ENCODE measurements at places on chromosomes 13 and 19. TPM values are rescaled to one million over a fixed set of nuclear protein-coding genes. Genes with fewer than 3 reads are reported as not detected.

DNA sequence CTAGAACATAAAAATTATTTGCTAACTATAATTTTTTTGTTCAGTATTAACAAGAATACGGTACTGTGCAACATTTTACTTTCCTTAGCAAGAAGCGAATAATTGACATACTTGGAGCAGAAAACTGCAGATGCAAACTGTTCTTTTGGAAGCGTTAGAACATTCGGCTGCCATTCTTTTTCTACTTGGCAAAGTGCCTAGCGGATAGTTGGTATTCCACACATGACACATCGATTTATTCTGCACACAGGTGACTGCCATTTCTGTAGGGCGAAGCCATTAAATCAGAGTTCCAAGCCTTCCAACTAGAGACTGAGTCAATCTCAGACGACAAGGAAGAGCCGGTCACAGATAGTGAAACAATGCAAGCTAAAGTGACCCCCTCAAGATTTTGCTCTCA is 117.4 kb downstream of the TRPC4 start:
- no peak for DNase-seq

DNA sequence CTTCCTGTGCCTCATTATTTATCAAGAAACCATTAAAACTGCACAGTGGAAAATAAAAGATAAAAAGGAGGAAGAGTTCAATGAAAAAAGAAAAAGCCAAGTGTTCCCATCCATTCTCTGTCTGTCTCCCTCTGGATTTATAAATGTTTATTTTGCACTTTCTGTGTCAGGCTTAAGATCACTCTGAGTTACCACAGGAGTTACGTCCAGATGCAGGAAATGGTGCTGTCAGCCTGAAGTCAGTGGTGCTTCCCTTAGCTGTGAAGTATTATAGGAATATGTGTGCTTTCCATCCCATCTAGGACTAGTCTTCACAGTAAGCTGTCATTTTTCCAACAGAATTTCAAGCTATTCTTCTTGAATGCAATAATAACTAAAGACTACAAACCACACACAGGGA is 420.2 kb downstream of the KCTD12 start:
- no peak for DNase-seq

GRCh38 chr13:52399708-52400107 is 6.3 kb downstream of the THSD1 start:
- DNase-seq: no peak

DNA sequence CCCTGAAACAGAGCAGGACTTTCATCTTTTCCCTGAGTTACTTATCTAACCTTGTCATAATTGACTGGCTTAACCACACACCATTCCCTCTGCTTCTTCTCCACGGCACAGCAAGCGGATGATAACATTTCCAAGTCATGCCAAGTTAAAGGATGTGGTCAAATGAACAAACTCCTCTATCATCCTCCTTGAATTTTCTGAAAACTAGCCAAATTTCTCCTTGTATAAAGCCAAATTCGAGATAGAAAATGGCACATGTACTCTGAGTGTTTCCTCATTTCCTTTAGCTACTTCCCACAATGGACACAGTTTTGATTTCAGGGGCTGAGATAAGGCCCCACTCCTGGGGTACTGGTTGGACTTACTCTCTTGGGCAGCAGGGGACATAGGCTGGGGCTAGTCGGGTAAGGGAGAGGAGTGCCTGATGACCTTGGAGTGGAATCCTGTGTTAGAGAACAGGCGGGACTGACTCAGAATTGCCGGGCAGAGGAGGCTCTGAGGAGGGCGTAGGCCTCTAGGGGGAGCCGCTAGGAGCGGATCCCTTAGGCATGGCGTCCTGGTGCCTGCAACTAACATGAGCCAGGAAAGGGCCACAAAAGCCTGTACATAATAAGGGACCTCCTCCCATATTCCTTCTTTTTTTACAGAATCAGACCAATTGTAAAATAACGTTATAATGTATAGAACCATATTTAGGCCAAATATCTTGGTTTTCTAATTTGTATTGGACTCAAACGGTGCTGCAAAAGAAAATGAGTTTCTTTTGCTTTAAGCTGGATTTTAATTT is 20.3 kb upstream of the TMTC4 start:
- DNase-seq: no peak

DNA sequence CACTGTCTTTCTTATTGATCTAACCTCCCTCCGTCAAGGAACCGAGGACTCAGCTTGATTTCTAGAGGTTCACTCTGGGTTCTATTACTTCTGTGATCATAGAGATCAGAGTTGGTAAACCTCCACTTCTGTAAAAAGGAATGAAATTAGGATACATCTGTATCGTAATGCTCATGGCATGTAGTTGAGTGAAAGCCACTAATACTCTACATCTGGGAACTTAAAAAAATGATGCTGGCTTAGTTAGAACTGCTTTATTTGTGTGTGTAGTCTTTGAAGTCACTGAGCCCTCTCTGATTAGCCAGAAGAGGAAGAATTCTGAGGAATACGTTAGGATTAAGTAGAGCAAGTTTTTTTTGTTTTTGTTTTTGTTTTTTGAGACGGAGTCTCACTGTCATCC is 140.8 kb downstream of the GGACT start:
- no peak for DNase-seq

DNA sequence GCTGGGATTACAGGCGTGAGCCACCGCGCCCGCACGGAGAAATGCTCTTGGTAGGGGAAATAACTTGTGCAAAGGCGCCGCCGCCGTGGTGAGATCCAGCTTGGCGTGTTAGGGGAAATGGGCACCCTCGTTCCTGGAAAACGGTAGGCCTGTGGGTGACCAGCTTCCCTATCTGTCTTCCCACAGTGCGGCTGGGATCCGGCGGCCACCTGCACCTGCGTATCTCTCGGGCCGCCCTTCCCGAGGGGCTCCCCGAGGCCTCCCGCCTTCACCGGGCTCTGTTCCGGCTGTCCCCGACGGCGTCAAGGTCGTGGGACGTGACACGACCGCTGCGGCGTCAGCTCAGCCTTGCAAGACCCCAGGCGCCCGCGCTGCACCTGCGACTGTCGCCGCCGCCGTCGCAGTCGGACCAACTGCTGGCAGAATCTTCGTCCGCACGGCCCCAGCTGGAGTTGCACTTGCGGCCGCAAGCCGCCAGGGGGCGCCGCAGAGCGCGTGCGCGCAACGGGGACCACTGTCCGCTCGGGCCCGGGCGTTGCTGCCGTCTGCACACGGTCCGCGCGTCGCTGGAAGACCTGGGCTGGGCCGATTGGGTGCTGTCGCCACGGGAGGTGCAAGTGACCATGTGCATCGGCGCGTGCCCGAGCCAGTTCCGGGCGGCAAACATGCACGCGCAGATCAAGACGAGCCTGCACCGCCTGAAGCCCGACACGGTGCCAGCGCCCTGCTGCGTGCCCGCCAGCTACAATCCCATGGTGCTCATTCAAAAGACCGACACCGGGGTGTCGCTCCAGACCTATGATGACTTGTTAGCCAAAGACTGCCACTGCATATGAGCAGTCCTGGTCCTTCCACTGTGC is 2.4 kb downstream of the GDF15 start:
- DNase-seq: peak; percentile 86

- DNase-seq: no peak
Observed at GRCh38 chr13:48624858-48625257, 28.9 kb upstream of the CYSLTR2 start.

DNA sequence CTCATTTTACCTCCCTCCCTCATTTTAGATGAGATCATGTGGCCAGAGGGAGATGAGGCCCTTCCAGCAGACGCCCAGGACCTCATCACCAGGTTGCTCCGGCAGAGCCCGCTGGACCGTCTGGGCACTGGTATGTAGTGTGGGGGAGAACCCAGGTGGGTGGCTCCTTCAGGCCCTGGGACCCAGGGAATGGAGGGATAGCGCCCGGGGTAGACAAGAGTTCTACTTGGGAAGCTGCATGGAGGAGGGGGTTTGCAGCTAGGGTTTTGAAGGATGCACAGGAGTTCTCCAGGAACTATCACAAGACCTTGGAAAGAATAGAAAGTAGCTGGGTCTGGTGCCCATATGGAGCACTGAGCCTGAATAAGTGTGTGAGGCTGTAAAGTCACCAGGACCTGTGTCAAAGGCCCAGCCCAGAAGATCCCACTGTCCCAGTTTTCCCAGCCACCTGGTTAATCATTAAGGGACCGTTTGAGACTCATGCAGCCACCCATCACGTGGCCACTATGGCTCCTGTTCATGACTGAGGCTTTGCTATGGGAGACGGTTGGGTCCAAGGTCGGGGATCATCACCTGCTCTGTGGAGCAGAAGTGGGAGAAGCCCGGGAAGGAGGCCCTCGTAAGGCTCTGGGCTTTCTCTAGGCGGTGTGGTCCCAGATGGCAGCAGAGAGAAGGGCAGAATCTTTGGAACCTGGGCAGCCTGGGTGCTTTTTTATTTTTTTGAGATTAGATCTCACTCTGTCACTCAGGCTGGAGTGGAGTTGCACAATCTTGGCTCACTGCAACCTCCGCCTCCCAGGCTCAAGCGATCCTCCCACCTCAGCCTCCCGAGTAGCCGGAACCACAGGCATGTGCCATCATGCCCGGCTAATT is 17.0 kb upstream of the PIK3R2 start:
- peak; percentile 49 for DNase-seq

The LILRB5 gene
- total RNA-seq: 6.5 TPM

The SIGLECL1 gene
- total RNA-seq: not detected

The SOX1 gene
- total RNA-seq: not detected
